ENCODE measurements at places on chromosomes 16 and 17.
A peak's percentile ranks its signal among the peaks of the same experiment; 100 is the strongest.

DNA sequence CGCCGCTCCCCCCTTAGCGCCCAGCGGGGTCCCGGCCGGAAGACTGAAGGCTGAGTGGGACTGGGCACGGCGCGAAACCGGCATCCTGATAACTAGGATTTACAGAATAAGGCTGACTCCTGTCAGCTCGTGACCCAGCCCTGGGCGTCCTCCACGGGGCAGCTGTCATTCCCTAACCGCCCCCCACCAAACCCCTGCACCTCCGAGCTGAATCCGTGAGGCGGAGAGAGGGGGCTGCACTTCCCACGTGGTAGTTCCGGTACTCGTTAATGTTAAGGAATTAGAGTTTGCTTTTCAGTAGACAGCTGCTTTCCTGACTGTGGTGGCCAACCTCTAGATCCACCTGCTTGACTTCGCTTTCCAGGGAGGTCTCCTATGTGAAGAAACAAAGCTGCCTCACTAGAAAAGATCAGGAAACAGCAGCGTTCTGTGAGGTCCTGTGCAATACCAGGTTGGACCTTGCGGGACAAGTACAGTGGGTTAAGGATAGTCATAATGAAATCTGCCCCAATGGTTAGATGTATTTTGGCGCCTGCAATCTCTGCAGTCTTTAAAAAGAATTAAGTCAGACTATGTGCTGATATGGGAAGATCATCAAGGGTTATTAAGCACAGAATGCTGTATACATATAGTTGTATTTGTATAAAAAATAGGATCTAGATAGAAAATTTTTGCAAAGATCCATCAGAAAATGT lies 1.1 kb upstream of the WBP2 start:
- peak; percentile 47 for DNase-seq

GRCh38 chr16:86129541-86129940 lies 230.6 kb downstream of the IRF8 start:
- DNase-seq, result no peak

- no peak for DNase-seq
Observed at GRCh38 chr16:57258226-57258909, 13.3 kb downstream of the ARL2BP start.

DNA sequence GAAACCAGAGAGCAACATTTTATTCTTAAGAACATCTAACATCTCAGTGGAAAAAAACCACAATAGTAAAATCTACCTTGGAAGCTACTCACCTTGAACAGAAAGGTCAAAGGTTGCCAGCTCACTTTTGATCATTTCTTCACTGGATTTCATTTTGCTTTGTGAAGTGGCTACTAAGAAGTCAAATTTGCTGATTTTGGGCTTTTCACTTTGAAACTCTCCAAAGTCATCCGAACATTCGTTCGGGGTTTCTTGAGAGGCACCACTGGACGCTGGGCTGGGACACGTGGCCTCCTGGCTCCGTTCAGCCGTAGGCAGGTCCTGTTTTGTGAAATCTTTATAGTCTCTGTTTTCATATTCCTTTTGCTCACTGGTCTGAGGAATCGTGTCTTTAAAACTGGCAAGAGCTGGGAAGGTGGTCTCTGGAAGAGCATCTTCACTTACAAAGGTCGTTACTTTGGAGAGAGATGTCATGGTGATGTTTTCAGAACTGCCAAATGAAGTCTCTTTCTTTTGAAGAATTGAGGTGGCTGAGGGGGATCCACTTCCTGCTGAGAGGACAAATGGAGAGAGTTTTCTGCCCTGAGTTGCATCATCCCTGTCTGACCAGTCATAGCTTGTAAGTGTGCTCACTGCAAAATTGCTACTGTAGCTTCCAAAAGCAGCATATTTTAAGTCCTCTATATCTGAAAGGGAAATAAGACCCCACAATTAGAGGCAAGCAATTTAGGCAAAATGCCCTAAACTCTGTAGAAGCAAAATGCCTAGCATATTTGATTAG lies 52.4 kb downstream of the DUSP14 start:
- peak; percentile 32 for DNase-seq

DNA sequence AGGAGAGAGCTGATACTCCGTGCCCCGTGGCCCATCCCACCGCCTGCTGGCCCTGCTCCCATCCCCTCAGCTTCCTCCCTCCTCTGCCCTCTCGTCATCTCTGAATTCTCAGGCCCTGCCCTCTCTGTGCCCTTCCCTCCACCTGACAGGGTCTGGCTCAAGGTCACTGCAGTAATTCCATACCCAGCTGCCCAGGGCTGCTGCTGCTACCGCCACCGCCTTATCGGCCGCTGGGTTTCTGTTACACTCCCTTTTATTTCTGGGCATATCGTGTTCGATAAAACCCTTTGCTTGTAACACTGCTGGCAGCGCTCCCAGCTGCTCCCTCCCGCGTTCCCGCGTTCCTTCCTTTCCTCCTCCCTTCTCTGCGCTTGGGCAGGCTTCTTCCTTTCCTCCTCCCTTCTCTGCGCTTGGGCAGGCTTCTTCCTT lies 1.2 kb downstream of the EPN3 start:
- peak; percentile 20 for DNase-seq

DNA sequence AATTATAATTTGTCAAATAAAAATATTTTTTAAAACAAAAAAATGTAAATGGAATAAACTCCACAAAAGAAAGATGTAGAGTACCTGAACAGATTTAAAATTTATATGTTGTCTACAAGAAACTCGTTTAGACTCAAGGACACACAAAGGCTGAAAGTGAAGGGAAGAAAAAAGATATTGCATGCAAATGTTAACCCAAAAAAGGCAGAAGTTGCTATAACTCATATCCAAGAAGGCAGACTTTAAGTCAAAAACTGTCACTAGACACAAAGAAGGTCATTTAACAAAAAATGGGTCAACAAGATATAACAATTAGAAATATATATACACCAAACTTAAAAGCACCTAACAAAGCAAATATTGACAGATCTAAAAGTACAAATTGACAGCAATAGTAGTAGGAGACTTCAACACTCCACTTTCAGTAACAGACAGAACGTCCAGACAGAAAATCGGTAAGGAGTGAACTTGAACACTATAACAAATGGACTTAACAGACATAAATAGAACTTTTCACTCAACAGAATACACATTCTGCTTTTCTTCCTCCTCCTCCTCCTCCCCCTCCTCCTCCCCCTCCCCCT lies 40.8 kb upstream of the MYLK3 start:
- DNase-seq, result no peak

- DNase-seq, result no peak
Observed at GRCh38 chr17:9986754-9987382, 81.8 kb upstream of the RCVRN start.

GRCh38 chr17:80729016-80729415 lies 184.4 kb downstream of the RPTOR start:
- DNase-seq, result no peak

DNA sequence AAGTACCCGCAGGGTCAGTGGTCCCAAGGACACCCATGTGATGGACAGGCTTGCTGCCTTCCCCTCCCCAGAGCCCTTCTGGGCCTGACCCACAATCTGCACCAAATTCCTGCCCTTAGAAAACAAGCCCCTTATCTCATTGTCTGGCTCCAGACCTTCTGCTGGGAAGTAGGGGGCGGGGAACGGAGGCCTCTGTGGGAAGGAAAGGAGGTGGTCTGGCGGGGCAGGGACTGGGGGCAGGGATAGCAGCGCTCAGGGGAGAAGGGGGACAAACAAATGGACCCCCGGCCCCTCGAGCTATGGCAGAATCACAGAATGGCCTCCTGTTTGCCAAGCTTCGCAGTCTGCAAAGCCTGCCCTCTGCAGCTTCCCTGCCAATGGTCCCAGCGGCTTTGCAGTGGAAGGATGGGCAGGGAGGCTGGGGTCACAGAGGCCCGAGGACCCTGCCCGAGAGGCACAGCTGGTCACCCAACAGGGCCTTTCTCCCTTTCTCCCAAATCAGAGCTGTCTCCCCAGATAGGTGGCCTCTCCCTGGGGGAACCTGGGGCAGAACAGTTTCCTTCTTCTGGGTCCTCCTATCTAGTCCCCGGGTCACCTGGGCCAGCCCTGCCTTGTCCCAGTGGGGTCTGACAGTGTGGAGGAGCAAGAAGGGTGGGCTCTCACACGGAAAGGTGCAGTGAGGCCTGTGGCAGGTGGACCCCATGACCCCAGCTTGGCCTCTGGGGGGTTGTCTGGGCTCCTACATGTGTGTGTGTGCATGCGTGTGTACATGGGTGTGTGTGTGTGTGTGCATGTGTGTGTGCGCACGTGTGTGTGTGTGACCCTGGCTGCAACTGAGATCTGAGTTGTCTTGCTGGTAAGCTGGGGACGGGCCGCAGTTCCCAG lies 25.5 kb downstream of the TMEM235 start:
- DNase-seq, result no peak

GRCh38 chr16:57959121-57959520 lies 11.8 kb downstream of the CNGB1 start:
- no peak for DNase-seq

DNA sequence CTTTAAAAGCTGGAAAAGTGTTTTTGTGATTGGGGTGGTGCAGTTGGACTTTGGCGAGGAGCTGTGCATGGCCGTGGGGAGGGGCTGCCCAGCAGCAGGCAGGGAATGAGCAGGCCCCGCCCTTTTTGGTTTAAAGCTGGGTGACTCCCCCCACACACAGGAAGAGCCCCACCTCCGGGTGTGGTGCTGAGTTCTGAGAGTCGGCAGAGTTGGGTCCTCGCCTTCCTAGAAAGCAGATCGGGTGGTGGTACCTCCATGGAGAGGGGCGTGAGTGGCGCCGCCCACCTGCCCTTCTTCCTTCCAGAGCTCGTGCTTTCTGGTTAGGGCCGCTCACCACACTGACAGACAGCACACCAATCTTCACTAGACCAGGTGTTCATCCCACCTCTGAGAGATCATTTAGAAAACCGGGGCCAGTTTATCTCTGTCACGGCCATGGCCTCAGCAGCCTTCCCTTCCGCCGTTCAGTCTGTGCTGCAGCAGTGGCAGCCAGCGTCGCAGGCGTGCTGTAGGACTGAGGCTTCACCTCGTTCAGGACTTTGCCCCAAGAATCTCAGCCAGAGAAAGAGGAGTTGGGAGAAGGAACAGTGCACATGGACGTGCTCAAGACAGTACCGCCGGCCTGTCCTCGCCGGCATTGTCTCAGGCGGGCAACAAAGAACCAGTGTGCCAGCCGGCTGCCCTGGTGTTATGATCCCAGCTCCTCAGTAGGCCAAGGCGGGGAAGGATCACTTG lies 144.0 kb upstream of the CHMP6 start:
- DNase-seq, result no peak

DNA sequence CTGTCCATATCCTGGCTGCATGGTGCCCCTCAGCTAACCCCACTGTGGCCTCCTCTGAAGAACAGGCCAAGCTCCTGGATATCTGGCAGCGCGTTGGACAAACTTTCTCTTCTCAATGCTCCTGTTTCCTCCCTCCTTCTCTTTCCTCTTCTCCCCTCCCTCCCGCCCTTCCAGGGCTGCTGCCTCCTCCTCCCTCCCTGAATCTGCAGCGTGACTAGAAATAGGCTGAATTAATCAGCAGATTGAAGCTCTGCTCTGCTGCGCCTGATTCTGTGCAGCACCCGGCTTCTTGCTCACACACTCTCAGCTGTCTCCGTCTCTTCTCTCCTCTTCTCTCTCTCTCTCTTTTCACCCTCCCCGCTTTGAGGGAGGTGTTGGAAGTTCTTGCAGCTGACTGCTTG lies 19.8 kb downstream of the TMEM94 start:
- DNase-seq, result peak; percentile 44

DNA sequence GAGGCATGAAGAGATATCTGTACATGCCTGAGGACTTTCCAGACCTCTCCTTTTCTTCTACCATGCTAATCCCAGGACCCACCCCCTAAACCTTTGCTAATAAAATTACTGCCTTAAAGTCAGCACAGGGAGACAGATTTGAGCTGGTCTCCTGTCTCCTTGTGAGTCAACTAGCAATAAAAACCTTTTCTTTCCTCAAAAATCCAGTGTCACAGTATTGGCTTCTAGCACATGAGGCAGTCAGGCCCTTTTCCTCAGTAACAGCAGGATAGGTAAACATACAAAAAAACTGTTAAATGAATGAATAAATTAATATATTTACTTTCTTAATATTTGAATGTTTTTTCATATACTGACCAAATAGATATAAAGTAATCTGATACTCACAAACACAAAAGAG lies 41.3 kb downstream of the ABCA10 start:
- DNase-seq, result no peak

DNA sequence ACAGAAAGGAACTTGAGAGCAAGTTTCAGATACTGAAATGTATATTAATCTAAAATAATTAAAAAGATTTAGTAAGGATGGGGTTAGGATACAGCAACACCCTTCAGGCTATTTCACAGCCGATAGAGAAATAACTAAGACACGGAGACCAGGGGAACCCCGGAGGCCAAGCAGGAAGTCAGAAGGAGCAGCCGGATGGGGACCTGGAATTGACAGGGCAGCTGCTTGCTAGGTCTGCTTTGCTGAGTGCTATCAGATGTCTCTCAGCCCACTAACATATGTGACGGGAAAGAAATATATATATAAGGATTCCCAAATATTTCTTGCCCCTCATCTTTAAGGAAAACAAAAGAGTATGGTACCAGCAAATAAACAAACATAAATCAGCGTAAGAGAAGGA lies 154.1 kb upstream of the CDH5 start:
- DNase-seq, result no peak

DNA sequence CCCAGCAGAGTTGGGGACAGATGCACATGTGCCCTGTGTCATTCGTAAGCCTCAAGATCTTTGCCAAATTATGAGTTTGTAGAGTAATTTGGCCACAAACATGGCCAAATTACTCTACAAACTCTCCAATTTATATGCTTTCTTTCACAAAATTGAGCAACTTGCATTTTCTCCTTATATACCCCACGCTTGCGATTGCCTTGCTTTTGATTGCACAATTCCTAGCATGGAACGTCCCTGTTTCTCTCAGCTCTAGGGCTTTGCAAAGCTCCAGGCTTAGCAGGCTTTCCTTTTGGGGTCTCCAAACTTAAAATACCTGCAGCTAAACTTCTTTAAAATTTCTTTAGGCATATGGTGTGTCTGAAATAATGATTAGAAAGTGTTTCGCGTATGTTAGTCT lies 28.5 kb upstream of the MAF start:
- no peak for DNase-seq

DNA sequence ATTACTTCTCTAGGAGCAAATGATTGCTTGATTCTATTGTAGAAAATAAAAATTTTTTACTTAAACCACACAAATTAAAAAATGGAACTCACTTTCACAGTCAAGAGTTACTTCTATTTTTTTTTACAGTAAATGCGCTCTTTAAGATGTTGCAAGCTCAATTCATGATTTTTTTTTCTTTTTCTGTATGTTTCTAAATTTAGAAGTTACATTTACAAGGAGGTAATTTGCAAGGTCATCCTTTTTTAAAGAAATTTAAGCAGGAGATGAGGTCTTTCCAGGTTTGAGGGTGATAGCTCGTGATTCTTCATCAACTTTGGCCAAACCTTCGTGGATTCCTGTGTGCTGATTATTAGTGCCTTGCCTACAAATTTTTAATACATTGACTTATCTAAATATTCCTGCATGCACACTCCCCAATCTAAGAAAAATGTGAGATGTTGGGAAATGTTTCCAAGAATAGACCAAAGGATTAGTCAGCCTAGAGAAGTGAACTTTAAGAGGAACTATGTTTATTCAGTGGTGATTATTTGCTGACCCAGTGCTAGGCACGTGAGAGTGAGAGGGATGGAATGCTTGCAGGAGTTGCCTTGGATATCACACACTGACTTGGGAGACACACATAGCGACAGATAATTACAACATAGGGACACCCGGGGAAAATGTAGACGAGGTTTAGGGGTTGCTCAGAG lies 429.8 kb downstream of the MAF start:
- peak; percentile 18 for DNase-seq

- DNase-seq, result no peak
Observed at GRCh38 chr16:35562919-35563318, 2103.5 kb downstream of the TP53TG3F start.
